ENCODE measurements at places on chromosomes 7 and 10.

DNA sequence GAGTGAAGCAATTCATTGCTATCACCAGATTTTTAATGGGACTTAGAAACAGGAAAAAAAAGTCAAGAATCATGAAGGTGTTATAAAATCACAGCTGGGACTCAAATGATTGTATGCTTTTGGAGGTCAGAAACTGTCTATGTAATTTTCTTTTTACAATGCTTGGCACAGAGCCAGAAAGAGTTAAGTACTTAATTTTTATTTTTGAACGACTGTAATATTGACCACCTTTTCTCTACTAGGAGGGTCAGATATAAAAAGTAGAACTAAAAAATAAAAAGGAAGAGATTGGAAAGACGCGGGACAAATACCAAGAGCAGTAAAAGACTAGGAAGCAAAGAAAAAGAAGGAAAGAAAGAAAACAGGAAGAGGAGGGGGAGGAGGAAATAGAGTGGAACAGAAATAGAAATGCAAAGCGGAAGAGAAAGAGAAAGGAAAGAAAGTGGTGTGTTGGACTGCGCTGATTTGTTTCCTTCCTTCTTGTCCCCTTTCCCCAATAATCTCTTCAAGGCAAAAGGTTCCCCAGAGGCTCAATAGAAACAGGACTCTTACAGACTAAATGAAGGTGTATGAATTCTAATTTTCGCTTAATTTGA lies 23.2 kb upstream of the C1GALT1 start:
- DNase-seq = no peak

- DNase-seq = no peak
Observed at GRCh38 chr10:79239924-79240581, 107.2 kb upstream of the PPIF start.

DNA sequence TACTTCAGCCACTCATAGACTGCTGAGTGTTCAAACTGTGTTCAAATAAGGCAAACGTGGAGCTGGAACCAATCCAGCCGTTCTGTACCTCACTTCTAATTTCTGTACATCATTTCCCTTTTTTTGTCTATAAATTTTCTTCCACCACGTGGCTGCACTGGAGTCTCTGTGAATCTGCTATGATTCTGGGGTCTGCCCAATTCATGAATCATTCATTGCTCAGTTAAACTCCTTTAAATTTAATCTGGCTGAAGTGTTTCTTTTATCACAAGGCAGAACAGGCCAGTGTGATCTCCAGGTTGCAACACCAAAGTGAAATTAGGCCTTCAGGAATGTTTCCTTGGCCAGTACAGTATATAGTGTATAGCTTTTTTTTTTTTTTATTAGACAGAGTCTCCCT lies 53.5 kb downstream of the DNAJC12 start:
- no peak for DNase-seq

GRCh38 chr10:48416584-48417232 lies 110.2 kb downstream of the MAPK8 start:
- DNase-seq = no peak

- no peak for DNase-seq
Observed at GRCh38 chr7:26891400-26892350, 27.3 kb upstream of the SKAP2 start.

GRCh38 chr7:146115851-146116520 lies 615 bp upstream of the CNTNAP2 start:
- DNase-seq = peak; percentile 60

DNA sequence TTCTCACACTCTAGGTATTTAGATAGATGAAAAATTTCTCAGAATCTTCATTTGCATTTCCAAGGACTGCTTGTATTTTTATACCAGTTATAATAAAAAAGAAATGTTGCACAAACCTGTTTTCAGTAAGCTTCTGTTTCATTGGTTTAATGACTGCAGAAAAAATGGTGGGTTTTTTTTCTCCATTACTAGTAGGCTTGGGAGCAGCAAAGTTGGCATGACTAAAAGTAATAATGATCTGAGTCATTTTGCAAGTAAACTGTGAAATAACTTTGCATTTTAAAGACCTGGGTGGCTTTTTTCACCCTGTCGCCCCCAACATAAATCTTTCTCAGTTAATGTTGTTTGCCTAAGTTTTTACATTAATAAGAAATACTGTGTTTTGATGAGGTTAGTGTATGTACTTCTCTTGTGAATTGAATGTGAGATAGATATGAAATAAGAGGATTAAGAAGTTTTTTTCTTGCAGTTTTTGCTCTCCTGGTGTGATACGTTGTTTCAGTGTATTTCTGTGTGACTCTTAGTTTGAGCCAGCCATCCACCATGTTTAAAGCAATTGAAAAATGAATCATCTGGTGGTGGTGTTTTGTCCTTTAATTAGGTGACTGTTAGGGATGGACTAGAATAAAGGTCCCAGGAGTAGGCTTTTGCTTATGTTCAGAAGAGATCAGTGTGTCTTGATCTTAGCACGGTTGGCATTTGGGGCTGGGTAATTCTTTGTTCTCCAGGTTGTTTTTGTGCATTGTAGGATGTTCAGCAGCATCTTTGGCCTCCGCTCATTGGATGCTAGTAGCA lies 1.8 kb downstream of the GNAI1 start:
- no peak for DNase-seq

DNA sequence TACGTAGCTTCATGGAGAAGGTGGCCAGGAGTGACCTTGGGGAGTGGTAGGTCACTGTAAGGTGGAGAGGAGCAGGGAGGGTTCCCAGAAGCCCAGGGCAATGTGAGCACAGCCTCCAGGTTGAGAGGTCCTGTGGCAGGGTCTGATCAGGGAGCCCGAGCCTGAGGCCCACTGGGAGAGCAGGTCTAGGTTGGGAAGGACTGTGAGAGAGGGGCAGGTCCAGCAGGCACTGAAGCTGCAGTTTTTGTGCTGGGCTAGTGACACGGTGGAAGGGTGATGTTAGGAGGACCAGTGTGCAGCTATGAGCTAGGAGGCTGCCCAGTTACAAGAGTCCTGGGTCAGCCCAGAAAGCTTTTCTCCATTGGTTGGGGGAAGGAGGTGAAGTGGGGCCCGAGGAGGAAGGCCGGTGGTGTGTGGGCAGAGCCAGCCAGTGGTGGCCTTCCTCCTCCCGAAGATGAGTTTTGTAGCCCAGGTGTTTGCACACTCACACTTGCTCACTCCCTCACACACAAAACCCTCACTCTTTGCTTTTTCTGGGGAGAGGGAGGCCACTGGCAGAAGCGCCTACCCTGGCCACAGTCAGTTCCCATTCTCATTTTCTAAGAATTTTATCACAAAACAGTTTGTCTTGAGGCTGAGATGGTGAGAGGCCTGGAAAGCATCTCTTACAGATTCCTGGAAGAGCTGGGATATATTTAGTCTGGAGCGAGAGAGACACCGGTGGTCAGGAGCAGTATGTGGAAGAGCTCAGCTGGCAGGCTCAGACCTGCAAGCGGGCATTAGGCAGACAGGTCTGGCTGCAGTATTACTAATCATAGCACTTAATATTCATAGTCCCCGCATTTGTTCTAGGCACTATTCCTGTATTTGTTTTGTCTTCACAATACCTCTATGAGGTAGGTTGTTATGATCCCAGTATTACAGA lies 57.1 kb downstream of the ZNF467 start:
- DNase-seq = peak; percentile 6

- DNase-seq = no peak
Observed at GRCh38 chr10:120988751-120989150, 137.6 kb downstream of the WDR11 start.

GRCh38 chr7:36016648-36017047 lies 136.4 kb upstream of the EEPD1 start:
- no peak for DNase-seq

- DNase-seq = peak; percentile 70
Observed at GRCh38 chr7:47266131-47266706, 315.7 kb downstream of the TNS3 start.

- no peak for DNase-seq
Observed at GRCh38 chr7:136359333-136359903, 382.3 kb upstream of the MTPN start.

GRCh38 chr10:25078658-25079431 lies 62.4 kb downstream of the THNSL1 start:
- DNase-seq = no peak

- no peak for DNase-seq
Observed at GRCh38 chr7:97015279-97015678, 9.4 kb downstream of the DLX5 start.

GRCh38 chr10:1424648-1425047 lies 312.7 kb downstream of the ADARB2 start:
- DNase-seq = no peak

GRCh38 chr7:137935884-137936508 lies 65.9 kb downstream of the CREB3L2 start:
- no peak for DNase-seq

DNA sequence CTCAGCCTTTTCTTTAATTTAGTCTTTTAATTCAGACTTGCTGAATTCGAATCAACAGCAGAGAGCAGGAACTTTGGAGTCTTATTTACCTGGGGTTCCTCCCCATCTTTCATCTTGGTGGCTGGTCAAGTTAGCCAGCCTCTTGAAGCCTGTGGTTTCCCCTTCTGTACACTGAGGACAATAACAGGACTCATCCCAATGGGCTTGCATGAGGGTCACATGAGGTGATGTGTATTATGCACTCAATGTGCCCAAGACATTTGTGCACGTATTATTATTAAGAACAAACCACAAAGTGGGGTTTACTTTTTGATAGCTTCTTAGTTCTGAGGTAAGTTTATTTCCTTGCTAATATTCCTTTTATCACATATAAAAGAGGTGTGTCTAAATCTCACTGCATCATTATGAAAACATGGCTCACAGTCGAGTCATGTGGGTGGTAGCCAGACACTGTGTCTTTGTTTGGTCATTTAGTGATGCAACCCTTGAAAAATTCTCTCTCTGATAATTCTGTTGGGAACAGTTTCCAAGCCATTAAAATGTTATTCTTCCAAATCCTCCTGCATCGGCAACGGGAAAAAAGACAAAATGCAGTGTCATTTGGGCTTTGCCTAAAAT lies 86.5 kb upstream of the GRB10 start:
- DNase-seq = no peak

- DNase-seq = no peak
Observed at GRCh38 chr10:104199567-104199966, 32.6 kb downstream of the CFAP43 start.

DNA sequence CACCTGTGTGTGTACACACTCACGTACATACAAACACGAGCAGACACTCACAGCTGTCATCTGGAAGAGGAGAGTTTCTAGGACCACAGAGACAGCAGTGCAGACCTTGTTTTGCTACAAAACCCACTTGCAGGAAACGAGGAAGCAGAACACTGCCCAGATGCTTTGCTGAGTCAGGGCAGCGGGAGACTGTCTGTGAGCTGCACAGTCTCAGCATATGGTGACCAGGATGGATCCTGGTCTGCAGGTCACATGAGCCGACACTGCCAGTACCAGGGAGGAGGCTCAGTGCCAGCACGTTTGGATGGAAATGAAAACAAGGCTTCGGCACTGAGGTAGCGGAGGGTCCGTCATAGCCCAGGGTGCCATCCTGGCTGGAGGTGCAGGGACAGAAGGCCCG lies 117.6 kb upstream of the DPP6 start:
- no peak for DNase-seq

DNA sequence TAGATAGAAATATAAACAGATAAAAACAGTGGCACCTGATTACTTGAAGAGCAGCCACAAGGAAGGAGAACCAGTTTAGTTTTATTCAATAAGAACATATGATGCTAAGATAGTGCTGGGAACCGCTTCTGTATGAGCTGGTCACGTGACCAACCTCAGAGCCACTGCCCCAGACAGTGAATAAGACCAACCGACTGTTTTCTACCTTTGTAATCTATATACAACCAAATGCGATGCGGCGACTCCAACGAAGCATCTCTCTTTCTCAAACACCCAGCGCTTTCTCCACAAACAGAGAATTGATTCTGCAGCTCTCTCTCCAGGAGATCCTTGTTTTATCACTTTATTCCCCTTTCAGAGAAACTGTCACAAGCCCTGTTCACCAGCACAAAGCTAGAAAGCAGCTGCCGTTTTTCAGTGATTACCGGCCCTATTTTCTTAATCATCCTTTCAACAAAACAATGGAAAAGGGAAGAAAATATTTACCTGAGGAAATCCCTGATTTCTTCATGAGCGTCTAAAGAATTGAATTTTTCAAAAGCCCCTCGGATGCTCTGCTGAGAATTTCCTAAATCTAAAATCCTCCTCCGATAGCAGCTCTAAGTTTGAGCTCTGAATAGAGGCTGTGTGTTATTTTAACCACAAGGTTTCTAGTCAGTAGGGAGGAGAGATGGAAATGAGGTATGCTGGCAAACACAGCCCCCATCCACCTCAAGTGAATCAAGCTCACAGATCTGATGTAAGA lies 55.7 kb upstream of the JCAD start:
- no peak for DNase-seq

GRCh38 chr10:30456266-30456665 lies 22.3 kb downstream of the MAP3K8 start:
- DNase-seq = no peak

DNA sequence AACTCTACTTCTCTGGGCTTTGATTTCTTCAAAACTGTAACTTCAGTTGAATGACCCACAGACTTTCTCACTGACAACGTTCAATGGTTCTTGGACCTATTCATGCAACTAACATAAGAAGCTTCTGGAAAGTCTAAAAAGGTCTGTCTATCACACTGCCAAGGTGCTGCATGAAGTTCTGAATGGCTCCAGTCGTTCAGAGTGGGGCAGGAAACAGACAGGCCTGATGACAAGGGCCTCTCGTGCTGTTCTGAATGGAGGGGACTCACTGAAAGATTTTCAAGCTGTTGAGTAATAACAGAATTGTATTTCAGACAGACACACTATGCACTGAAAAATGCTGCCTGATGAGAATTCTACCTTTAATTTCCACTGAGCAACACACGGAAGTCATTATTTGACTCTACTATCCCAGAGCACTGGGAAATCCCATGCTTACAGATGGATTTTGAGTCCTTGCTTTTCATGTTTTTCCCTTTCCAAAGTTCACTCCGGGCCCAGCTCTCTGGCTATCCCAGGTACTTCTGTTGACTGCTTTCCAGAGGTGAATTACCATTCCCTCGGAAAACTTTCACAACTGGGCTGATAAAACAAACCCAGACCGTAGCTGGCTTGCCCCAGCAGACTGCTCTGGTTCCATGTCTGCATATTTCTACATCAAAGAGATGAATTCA lies 204.9 kb upstream of the FRMD4A start:
- no peak for DNase-seq

DNA sequence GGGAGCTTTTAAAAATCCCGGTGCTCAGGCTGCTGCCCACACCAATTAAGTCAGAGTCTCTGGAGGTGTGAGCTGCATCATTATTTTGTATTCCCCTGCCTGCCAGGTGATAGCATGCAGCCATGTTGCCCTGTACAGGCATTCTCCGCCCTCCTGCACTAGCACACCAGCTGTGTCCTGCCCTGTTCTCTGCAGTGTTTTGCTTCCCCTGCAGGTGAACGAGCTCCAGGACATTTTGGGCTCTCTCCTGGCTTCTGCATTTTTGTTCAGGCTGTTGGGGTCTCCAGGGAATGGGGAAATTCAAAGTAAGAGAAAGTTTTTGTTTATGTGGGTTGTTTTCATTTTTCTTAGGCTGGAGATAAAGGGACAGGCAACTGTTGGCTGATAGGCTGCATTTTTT lies 271.0 kb upstream of the COBL start:
- DNase-seq = no peak

DNA sequence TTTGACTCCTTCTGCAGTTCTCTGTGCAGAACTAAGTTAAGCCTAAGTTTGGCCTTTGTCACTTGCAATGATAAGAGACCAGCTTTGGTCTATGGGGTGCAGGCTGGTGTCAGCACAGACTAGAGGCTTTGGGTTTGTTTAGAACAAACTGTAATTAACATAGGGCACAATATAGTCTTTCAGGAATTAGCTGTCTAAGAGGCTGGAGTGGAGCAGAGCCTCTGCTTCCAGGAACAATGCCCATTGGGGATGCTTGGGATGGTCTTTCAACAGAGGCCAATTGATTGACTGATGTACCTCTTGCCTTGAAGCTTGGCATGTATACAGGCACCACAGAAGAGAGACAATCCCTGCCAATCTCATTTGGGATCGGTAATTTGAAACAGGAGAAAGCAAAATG lies 4.7 kb downstream of the SUFU start:
- no peak for DNase-seq
